Calu3 (cell line): ENCODE measurements at places on chromosomes 16 and 17. TPM values are rescaled to one million over a fixed set of nuclear protein-coding genes. Genes with fewer than 3 reads are reported as not detected.
A peak's percentile ranks its signal among the peaks of the same experiment; 100 is the strongest.

Gene SLC13A2
- total RNA-seq = not detected in 2 replicates

Gene COQ9
- 75.9 and 77.7 TPM in 2 replicates for total RNA-seq

Gene FGF11
- 1.2 and 2.1 TPM in 2 replicates for total RNA-seq

Gene LDHD
- total RNA-seq = 4.1 and 6.5 TPM in 2 replicates

Gene ARHGAP44
- total RNA-seq = 17.1 and 17.5 TPM in 2 replicates

GRCh38 chr16:84022644-84023043 is 20.0 kb downstream of the SLC38A8 start:
- no peak for DNase-seq

GRCh38 chr16:85549766-85550421 is 63.2 kb upstream of the GSE1 start:
- no peak for DNase-seq

- DNase-seq = peak; percentile 70
Observed at GRCh38 chr17:34703533-34703932, 124.2 kb downstream of the TMEM132E start.

DNA sequence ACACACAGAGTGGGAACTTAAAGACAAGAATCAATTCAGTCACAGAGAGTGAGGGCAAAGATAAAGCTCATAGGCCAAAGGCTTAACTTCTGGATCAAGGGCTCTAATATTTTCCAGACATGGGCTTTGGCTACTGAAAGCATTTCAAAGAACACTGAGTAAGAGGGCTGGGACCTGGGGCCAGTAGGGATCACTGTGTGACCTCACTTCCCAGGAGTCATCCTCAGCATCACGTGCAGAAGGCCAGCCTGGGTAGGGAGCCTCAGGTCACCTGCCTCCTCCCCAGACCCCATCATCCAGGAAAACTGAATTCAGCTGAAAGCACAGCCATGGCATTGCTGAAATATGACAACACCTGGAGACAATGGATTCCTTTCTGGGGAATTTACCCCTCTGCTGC is 163.5 kb downstream of the RAB11FIP4 start:
- no peak for DNase-seq

Gene PIRT
- not detected in 2 replicates for total RNA-seq

Gene HOXB13
- 1.1 and 1.9 TPM in 2 replicates for total RNA-seq

DNA sequence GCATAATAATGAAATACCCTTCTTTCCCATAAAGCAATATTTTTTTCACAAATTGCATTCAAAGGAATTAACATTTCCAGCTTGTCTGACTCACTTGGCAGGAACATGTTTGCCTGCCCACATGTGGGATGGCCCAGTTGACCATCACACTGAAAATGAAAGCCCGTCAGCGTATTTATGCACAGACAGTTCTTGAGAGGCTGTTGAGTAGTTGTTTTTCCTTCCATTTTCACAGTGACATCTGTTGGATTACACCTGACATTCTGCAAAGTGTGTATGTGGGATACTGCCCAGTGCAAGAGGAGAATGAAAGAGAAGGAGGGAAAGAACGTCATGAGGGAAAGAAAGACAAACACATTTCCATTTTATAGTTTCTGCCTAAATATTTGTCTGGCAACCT is 29.7 kb downstream of the HS3ST4 start:
- no peak for DNase-seq

DNA sequence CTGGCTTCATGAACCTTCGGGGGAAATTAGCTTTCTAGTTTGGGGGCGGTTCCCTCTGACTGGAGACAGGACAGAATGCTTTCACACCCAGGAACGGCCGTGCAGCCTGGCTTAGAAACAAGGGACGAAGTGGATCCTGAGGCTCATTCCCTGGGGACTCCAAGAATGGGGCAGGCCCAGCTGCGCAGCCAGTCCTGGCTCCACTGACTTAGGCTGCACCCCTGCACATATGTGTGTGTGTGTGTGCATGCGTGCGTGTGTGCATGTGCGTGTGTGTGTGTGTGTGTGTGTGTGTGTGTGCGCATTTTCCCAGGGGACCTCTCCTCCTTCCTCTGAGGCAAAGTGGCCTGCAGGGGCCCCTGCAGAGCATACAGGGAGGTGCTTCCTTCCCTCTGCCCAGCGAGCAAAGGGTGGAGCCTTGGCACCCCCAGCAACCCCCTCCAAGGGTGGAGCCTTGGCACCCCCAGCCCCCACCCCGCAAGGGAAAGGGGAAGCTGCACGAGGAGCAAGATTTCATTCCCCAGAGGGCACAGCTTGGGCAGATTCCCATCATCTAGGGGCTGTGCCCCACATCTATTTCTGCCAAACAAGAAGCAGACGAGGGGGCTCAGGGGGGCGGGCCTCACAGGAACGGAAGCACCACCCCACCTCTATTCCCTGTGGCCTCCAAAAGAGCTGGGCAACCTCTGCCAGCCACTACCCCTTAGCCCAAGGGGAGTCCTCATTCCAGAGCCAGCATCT is 97.6 kb upstream of the CBX4 start:
- DNase-seq = no peak

- peak; percentile 97 for DNase-seq
Observed at GRCh38 chr16:86575754-86576557, 2.4 kb upstream of the FOXL1 start.

GRCh38 chr17:37494401-37494831 is 4.7 kb downstream of the DUSP14 start:
- no peak for DNase-seq

Gene HP
- total RNA-seq = not detected in 2 replicates

DNA sequence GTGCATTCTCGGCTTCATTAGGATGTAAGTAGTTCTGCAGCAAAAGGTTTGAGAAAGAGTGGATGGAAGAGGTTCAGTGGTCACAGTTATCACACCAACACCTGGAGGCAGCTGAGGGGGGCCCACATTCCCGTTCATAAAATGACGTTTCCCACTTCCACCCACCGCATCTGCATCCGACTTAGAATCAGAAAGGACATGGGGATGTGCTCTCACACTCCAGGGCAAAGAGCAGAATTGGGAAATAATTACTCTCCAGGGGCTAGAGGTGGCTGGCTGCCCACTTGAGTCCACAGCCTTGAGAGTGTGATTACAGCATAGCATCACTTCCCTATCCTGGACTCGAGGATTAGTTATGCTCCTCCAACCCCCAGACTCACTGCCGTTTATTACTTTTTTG is 122.0 kb downstream of the CPPED1 start:
- no peak for DNase-seq

Gene TNFRSF13B
- total RNA-seq = not detected in 2 replicates

Gene ICAM2
- total RNA-seq = 3.6 and 4.4 TPM in 2 replicates

- no peak for DNase-seq
Observed at GRCh38 chr16:30030011-30030685, 923 bp downstream of the TLCD3B start.

DNA sequence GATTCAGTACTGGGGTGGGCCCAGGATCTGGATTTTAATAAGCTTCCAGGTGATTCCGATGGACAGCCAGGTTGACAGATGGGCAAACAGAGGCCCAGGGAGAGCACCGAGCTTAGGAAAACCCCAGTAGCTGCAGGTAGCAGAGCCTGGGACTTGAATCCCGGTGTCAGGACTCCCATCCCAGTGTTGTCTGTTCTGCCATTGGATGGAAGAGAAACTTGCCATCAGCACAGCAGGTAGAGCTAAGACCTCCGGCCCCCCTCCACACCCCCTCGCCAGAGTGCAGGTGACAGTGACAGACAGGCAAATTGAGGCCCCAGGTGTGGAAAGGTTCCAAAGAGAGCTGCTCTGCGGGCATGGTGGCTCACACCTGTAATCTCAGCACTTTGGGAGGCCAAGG is 12.4 kb downstream of the KATNB1 start:
- DNase-seq = no peak

GRCh38 chr17:71762526-71762925 is 358.3 kb upstream of the SOX9 start:
- no peak for DNase-seq

- DNase-seq = no peak
Observed at GRCh38 chr16:75017670-75018525, 19.1 kb downstream of the ZNRF1 start.

GRCh38 chr16:84957792-84958191 is 53.5 kb downstream of the ZDHHC7 start:
- no peak for DNase-seq

Gene CAPNS2
- total RNA-seq = not detected in 2 replicates

DNA sequence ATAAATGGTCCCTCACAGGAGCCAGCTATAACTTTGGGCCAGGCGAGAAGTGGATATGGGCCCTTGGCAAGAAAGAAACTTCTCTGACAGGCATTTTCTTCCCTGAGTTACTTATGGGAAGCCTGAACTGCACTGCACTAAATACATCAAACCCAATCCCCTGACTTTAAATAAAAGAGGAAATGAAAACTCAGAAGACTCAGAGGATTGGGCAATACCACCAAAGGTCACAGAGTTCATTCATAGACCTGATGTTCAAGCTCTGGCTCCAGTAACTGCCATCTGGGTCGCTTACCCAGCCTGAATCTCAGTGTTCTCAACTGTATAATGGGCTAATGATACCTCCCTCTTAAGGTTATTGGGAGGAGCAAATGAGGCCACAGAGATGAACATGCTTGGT is 815 bp downstream of the KRT35 start:
- no peak for DNase-seq

- DNase-seq = no peak
Observed at GRCh38 chr17:49425004-49425286, 10.3 kb upstream of the PHB1 start.

GRCh38 chr16:29899516-29900101 is at the start of gene SEZ6L2:
SEZ6L2 (minus strand) TSS chr16:29899550; CDS start chr16:29899019, 531 bp downstream.
- peak; percentile 96 for DNase-seq

DNA sequence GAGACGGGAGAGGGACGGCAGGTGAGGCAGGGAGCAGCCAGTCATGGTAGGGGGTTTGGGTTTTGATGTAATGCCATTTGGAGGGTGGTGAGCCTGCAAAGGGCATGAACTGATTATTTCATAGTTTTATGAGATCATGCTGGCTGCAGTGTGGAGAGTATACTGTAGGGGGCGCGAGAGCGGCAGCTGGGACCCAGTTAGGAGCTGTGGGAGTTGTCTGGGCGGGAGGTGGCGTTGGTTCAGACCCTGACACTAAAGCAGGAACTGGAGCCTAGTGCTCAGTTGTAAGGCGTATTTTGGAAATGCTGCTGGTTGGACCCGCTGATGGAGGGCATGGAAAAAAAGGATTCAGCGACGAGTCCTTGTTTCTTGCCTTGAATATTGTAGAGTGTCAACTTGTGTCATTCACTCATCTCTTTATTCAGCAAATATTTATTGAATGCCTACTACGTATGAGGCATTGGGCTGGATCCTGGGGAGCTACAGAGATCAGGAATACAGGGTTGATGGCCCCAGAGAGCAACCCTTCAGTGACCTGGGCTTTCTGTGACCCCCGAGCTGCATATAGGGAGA is 23.7 kb upstream of the KDM8 start:
- peak; percentile 75 for DNase-seq

- DNase-seq = no peak
Observed at GRCh38 chr17:66885417-66885816, 50.5 kb downstream of the CACNG5 start.

Gene KCNG4
- not detected in 2 replicates for total RNA-seq

Gene MYCBPAP
- 0.52 and 1.0 TPM in 2 replicates for total RNA-seq

DNA sequence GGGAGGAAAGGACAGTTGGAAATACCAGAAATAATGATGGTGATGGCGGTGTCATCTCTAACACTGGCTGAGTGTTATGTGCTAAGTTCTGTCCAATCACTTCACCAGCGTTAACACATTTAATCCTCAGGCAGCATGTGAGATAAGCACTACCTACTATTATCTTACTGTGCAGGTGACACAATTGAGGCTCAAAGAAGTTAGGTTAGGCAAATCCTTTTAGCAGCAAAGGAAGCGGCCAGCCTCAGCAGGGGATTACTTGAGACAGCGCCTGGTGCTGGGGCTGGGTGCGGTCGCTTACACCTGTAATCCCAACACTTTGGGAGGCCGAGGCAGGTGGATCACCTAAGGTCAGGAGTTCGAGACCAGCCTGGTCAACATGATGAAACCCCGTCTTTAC is 18.7 kb upstream of the DHX8 start:
- no peak for DNase-seq

Gene CES1
- total RNA-seq = 0.78 and 0.86 TPM in 2 replicates

Gene KCNJ18
- not detected in 2 replicates for total RNA-seq

Gene GALR2
- 0.27 and 0.61 TPM in 2 replicates for total RNA-seq

- no peak for DNase-seq
Observed at GRCh38 chr16:12583237-12583897, 220.3 kb downstream of the CPPED1 start.

DNA sequence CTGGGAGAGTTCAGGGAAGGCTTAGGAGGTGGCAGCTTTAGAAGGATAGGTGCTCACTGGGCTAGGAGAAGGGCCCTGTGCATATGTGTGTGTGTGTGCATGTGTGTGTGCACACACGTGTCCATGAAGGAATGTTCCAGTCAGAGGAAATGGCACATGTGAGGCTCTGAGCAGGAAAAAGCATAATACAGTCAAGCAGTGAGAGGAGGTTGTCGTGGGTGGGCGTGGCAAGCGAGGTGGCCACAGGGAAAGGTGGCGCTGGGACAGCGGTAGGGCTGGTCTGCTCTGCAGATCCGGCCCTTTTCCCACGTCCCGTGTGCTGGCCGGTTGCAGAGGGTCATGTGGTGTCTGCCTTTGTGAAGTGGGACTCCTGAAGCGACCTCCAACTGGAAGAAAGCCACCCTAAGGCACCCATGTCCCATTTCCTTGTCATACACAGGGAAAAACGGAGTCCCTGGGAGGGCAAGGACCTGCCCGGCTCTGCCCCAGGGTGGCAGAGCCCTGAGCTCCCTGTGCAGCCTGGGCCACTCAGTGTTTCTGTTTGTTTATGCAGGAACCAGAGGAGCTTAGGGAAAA is 40.1 kb downstream of the NT5M start:
- DNase-seq = no peak

Gene XAF1
- total RNA-seq = 57.1 and 168 TPM in 2 replicates

Gene EXOSC6
- 32.3 and 33.2 TPM in 2 replicates for total RNA-seq

- DNase-seq = no peak
Observed at GRCh38 chr16:3548859-3549258, 28.3 kb downstream of the NLRC3 start.

DNA sequence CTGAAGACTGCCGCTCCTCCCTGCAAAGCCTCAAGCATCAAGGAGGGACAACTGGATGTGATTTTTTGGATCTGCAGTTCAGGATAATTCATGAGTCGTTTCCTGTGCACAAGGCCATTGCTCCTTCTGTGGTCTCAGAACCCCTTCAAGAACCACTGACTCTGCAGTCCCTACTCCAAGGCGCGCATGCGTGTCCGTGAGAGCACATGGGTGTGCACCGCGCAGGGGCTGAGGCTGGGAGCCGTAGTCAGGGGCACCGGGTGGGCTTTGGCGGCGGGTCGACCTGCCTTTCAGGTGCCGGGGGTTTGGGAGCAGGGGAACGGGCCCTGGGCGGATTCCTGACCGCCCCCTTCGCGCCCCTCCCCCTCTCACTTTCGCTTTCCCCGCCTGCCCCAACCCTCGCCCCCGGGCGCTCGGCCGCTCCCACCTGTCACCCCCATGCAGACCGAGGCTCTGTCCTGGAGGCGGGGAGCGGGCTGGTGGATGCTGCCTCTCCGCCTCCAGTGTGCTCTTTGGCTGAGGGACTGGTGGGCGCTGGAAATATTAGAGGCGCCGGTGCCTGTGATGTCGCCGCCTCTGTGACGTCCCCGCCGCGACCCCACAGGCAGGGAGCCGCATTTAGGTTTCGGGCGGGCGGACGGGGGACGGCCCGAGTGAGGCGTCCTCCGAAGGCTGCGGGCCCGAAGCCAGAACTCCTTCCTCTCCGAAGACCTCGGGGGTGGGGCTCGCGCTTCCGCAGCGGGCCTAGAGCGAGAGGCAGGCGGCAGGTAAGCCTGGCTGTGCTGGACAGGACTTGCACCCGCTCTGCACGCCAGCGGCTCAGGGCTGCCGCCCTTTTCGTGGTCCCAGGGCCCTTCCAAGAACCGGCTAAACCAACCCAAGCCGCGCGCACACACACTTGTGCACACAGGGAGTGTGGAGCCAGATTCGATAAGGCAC is at the start of gene SPATA32:
Gene SPATA32 (minus strand): TSS at position 518 of the 939 bp plus-strand sequence. CDS start 78 bp downstream, at position 440.
- no peak for DNase-seq

Gene LHX1
- total RNA-seq = 0.35 and 1.4 TPM in 2 replicates

Gene ADAD2
- not detected in 2 replicates for total RNA-seq

GRCh38 chr16:10616756-10617640 is 36.6 kb upstream of the EMP2 start:
- DNase-seq = peak; percentile 74

Gene ENPP7
- not detected in 2 replicates for total RNA-seq
